ENCODE measurements at places on chromosomes 6 and 20.

GRCh38 chr6:85756982-85757381 is 114.3 kb upstream of the SYNCRIP start:
- DNase-seq = no peak

GRCh38 chr6:168096271-168096764 is 17.3 kb upstream of the FRMD1 start:
- DNase-seq = no peak

DNA sequence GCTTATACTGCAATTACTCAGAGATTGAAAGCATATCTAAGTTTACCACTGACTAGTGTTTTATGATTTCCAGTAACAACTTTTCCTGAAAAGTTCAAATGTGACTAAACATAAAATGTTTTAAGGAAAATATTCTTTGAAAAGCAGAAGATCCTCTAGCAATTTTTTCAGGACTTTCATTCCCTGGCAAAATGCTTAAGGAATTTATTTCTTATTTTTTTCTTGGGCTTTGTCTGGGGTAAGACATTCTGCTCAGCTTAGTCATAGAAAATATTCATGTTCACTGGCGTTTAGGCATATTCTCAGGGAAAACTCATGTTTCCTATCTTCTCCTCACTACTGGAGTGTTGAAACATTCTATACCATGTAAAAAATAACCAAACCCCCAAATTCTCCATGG is 235.3 kb upstream of the CEP162 start:
- no peak for DNase-seq

DNA sequence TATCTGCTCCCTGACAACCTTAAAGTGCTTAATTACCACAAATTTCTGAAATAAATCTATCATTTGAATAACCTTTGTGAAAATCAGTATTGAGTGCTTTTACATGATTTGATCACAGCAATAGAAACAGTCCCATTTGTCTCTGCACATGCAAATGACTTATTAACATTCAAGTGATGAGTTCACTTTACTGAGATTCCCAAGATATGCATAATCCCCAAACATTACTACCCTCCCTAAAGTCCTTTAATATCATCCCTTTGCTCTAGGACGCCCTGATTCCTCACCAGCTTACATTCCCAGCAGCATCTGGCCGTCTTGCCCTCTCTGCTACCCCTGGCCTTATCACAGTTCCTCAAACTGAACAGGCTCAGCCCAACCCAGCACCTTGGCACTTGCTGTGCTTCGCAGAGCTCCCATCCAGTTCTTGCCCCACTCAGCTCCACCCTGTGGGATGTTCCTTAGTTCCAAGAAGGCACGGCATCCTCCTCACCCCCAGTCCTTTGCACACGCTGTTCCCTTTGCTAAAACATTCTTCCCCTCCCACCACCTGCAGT is 347.5 kb downstream of the PREX1 start:
- no peak for DNase-seq

DNA sequence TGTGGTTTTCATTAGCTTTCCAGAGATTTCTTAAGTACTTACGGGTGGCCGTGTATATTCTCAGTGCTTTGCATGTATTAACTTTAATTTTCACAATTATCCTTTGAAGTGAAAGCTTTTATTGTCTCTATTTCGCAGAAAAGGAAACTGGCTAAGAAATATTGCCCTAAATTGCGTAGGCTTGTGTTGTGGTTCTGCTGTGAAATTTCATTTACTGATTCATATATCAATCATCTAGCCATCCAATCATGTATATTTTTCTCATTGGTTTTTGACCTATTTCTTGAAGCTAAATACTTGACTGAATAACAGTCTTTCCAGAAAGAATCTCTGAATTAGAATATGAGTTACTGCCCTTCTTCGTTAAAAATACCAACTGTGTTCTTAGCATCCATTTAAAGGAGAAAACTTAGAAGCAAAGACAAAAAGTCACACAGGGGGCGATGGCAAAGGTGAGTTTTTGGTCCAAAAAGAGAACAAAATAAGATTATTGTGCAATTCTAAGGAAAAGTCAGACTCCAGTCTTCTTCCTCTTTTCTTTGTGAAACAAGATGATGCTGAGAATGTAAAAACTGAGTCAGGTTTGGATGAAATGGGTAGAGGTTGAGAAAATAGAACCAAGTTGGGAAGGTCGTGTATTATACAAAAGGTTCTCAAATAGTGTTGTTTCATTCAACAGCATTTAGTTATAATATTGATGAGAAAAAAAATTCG is 1.4 kb downstream of the CYB5R4 start:
- no peak for DNase-seq

- no peak for DNase-seq
Observed at GRCh38 chr6:111573131-111573883, 32.4 kb downstream of the TRAF3IP2 start.

DNA sequence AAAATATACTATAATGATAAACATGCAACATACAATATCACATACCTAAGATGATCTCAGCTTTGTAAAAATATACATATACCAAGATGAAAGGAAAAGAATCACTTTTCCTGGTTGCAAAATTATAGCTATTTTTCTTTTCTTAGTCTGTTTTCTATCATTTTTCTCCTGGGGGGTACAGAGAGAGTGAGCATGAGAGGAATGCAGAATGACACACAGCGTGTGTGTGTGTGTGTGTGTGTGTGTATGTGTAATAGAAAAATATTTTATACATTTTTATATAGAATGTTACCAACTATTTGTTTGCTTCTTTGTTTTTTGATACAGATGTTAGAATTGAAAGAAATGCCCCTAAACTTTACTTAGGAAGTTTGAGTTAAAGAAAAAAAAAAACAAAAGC is 64.3 kb downstream of the FAM83B start:
- DNase-seq = no peak
